AG04450 (cell line): ENCODE measurements at places on chromosomes 1 and 21.

GRCh38 chr1:235391874-235392273 lies 24.6 kb downstream of the TBCE start:
- no peak for DNase-seq

- no peak for DNase-seq
Measured at GRCh38 chr1:149979972-149980540, 30.5 kb downstream of the OTUD7B start.

- no peak for DNase-seq
Measured at GRCh38 chr1:223125766-223126165, 17.3 kb downstream of the TLR5 start.

DNA sequence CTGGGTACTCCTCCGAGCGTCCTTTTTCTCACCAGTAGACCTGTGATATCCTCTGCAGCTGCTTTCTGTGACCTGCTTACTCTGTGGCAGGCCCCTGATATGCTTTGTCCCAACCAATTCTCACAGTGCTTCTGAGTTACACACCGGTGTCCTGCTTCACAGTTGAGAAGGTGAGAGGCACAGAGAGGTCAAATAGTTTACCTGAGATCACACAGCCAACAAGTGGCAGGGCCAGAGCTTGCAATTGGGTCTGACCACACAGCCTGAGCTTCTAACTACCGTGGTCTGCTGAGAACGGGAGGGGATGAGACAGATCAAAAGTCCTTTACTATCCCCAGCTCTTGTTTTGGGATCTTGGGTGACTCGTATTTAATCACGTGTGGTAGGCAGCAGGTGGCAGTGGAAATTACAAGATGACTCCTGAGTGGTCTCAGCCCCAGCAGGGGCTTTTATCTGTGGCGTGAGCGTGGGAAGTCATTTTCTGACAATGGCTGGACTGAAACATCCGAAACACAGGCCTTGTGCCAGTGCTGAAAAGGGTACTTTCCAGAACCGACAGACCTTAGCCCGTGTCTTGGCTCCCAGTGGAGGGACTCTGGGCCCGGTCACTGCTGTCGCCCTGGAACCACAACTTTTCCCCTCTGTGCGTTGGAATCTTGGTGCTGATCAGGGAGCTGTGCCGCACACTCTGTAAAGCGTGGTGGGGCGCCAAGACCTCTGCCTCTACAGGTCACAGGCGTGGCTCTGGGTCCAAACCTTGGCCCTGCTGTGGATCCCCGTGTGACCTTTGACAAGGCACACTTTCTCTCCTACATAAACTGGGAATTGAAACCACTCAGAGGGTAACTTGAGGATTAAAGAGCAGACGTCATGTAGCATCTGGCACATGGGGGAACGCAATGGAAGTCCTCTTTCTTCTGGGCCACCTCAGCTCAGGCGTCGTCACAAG lies 11.9 kb downstream of the THEMIS2 start:
- no peak for DNase-seq

GRCh38 chr1:157095551-157095950 lies 4.1 kb downstream of the ETV3L start:
- no peak for DNase-seq

GRCh38 chr1:117051224-117052064 lies 8.7 kb upstream of the TTF2 start:
- no peak for DNase-seq

DNA sequence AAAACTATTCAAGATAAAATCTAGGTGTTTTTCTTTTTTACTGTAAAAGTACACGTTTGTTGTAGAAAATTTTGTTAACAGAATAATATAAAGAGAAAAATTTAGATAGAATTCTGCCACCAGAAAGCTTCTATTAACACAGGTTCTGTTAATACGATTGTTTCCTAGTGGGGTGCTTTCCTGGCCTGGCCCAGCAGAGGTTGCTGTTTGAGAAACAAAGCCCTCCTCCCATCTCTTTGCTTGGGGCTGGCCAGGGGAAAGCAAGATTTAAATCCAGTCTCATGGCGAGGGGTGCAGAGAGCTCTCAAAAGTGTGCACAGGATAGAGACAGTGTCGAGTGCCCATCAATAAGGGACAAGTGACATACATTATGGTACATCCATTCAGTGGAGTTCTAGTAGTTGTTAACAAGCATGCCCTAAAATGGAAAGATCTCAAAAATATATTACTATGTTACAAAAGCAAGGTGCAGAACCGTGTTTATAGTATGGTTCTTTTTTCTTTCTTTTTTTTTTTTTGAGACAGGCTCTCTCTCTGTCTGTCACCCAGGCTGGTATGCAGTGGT lies 14.6 kb upstream of the ACBD3 start:
- DNase-seq = no peak
